ENCODE measurements at places on chromosomes 16 and 17.

DNA sequence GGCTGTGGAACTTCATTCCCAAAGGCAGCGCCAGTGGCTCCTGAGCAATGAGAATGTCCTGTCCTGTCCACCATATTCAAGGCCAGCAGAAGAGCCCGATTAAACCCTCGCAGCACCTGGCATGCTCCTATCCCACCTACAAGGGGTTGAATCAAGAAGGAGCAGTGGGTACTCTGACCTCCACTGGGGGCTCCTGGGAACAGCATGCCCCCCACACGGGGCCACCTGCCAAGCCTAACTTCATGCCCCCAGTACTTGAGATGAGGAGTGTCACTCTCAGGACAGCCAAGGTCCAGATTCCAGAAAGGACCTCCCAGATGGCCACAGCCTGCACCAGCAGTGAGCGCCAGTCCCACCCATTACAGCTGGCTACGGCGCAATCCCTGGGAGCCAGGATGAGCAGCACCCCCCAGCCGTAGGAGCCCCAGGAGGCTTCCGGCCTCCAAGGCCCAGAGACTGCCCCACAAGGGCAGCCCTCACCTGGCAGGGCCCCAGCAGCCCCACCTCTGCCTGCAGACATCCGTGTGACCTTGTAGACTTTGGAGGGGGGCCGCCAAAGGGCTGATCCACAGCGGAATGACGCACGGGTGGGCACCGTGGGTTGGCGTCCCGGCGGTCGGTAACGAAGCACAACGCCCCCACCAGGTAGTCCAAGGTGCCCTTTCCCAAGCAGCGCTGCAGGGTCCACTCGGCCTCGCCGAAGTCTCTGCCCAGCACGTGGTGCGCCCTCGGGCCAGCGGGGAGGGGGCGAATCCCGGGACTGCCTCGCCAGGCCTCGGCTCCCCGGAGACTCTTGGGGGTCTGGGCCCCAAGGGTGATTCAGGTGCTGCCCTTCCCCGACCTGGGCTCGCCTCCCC lies 1.0 kb upstream of the MPDU1 start:
- peaks cover 60% of the 10 kb centered on the region for H3K36me3 ChIP-seq
- H3K4me3 ChIP-seq, result peak overlapping the region; percentile 60
- no peak for DNase-seq
- H3K4me1 ChIP-seq, result peaks cover 33% of the 10 kb centered on the region
- H3K27me3 ChIP-seq, result no peaks in the 10 kb centered on the region
- H3K27ac ChIP-seq, result peak overlapping the region; percentile 98

- peak overlapping the region; percentile 51 for H3K27ac ChIP-seq
- DNase-seq, result peak; percentile 76
- H3K4me3 ChIP-seq, result no peak overlapping the region
- peaks cover 21% of the 10 kb centered on the region for H3K4me1 ChIP-seq
- H3K36me3 ChIP-seq, result peaks cover 90% of the 10 kb centered on the region
Measured at GRCh38 chr17:44865231-44865660, 17.6 kb downstream of the HIGD1B start.

GRCh38 chr17:73614256-73614655 lies 30.0 kb downstream of the SDK2 start:
- H3K4me3 ChIP-seq, result no peak overlapping the region
- DNase-seq, result no peak
- H3K4me1 ChIP-seq, result no peaks in the 10 kb centered on the region
- no peaks in the 10 kb centered on the region for H3K36me3 ChIP-seq

- no peak overlapping the region for H3K4me3 ChIP-seq
- DNase-seq, result no peak
- H3K27me3 ChIP-seq, result no peaks in the 10 kb centered on the region
- no peaks in the 10 kb centered on the region for H3K36me3 ChIP-seq
Measured at GRCh38 chr16:23796941-23797340, 38.8 kb upstream of the PRKCB start.

DNA sequence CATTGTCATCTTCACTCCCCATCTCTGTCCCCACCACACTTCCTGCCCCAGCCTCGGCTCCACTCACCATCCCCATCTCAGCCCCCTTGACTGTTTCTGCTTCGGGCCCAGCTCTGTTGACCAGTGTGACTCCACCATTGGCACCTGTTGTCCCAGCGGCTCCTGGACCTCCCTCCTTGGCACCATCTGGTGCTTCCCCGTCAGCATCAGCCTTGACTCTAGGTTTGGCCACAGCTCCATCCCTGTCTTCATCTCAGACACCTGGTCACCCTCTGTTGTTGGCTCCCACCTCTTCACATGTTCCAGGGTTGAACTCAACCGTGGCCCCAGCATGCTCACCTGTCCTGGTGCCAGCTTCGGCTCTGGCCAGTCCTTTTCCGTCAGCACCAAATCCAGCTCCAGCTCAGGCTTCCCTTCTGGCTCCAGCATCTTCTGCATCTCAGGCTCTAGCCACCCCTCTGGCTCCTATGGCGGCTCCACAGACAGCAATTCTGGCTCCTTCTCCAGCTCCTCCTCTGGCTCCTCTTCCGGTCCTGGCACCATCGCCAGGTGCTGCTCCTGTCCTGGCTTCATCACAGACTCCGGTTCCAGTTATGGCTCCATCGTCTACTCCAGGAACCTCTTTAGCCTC lies 24.4 kb upstream of the PHKG2 start:
- peaks cover 96% of the 10 kb centered on the region for H3K36me3 ChIP-seq
- H3K4me1 ChIP-seq, result no peaks in the 10 kb centered on the region
- H3K4me3 ChIP-seq, result no peak overlapping the region
- no peak for DNase-seq
- H3K27me3 ChIP-seq, result no peaks in the 10 kb centered on the region
- H3K27ac ChIP-seq, result no peak overlapping the region

DNA sequence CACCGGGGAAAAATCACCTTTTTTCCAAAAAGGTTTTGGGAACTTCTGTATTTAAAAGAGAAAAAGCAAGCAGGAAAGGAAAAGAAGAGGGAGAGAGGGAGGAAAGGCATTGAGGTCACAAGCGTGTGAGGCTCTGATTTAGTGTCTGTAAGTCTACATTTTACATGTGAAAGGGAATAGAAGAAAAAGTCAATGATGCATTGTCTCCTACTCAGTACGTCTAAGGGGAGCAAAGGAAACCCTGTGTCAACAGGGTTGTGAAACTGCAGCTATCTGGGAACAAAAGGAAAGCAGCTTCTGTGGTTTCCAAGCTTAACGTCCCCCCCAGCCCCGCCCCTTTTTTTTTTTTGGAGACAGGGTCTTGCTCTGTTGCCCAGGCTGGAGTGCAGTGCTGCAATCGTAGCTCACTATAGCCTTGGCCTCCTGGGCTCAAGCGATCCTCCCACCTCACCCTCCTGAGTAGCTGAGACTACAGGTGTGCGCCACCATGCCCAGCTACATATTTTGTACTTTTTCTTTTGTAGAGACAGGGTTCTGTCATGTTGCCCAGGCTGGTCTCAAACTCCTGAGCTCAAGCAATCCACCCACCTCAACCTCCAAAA lies 1.8 kb upstream of the CDC42EP4 start:
- no peak for DNase-seq
- H3K27ac ChIP-seq, result no peak overlapping the region
- H3K27me3 ChIP-seq, result no peaks in the 10 kb centered on the region
- H3K36me3 ChIP-seq, result peaks cover 25% of the 10 kb centered on the region

- peaks cover 38% of the 10 kb centered on the region for H3K4me1 ChIP-seq
- no peak overlapping the region for H3K4me3 ChIP-seq
- no peaks in the 10 kb centered on the region for H3K27me3 ChIP-seq
Measured at GRCh38 chr16:67664258-67664657, 2.3 kb downstream of the ENKD1 start.

DNA sequence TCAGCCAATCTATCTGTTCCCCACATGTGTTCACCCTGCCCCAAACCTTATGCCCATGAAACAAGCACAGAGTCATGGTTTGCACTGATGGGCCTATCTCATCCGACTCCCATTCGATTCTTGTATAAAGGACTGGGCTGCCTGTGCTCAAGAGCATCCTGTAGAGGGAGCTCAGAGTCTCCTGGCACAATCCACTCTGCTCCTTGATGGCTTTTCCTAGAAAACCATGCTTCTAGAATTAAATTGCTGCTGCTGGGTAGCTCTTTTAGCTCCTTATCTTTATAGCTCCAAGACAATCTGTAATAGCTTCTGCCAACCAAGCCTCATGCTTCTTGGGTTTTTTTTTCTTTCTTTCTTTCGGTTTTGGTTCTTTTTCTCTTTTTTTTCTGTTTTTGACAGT lies 9.7 kb downstream of the ZNF19 start:
- H3K27ac ChIP-seq, result no peak overlapping the region
- no peak for DNase-seq
- no peak overlapping the region for H3K4me3 ChIP-seq
- H3K36me3 ChIP-seq, result peaks cover 27% of the 10 kb centered on the region

DNA sequence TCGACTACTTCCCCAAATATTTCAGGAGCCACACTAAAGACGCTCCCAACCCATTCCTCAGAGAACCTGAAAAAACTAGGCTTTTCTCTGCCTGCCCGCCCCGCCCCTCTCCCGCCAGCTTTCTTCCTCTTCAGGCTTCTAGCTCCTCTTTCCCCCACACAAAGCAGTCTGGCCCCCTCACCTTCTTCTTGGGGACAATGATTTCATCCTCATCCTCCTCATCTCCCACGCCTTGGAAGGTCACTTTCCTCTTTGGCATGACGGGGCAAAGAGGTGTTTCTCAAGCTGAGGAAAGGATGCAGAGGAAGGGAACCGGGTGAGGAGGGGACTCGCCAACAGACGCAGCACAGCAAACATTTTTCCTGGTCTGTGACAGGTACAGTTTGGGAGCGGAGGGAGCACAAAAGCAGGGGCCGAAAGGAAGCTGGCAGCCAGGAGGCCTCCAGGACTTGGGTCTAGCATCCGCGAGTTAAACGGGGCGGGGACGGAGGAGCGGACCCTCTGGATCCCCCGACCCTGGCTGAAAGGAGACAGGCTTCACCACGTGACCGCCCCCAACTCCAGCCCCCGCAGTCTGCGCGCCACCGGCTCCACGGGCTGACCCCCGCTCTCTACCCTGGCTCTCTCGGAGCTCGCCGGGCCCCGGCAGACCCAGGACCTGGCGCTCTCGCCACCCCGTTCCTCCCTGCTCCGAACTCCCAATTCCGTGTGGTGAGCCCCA lies 525 bp downstream of the CD2BP2 start:
- H3K36me3 ChIP-seq, result peaks cover 84% of the 10 kb centered on the region
- no peak for DNase-seq
- H3K4me1 ChIP-seq, result peaks cover 36% of the 10 kb centered on the region

GRCh38 chr16:69410219-69410990 lies 14.0 kb upstream of the CYB5B start:
- no peaks in the 10 kb centered on the region for H3K36me3 ChIP-seq
- no peaks in the 10 kb centered on the region for H3K27me3 ChIP-seq
- no peak overlapping the region for H3K4me3 ChIP-seq
- peak; percentile 76 for DNase-seq
- peak overlapping the region; percentile 31 for H3K27ac ChIP-seq
- H3K4me1 ChIP-seq, result peaks cover 14% of the 10 kb centered on the region

GRCh38 chr17:81397314-81398175 lies 2.3 kb downstream of the BAHCC1 start:
- H3K27me3 ChIP-seq, result no peaks in the 10 kb centered on the region
- H3K4me1 ChIP-seq, result peaks cover 51% of the 10 kb centered on the region
- peak; percentile 90 for DNase-seq
- H3K4me3 ChIP-seq, result peak overlapping the region; percentile 65
- peak overlapping the region; percentile 82 for H3K27ac ChIP-seq
- peaks cover 11% of the 10 kb centered on the region for H3K36me3 ChIP-seq

Data from SJSA1 (cell line).